ENCODE measurements at places on chromosomes 11 and 22.

DNA sequence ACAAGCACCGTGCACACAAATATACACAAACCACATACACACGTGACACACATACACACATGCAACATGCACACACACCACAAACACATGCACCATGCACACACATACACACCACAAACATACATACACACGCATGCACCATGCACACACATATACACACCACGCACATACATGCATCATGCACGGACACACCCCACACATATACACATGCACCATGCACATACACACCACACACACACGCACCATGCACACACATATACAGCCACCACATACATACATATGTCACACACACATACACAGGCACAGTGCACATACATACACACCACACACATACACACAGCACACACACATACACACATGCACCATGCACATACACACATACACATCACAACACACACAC, 12.7 kb upstream of the B4GALNT4 start:
- no peak for DNase-seq

- no peak for DNase-seq
These were observed 48.8 kb downstream of the ABTB2 start for GRCh38 chr11:34308913-34309585.

DNA sequence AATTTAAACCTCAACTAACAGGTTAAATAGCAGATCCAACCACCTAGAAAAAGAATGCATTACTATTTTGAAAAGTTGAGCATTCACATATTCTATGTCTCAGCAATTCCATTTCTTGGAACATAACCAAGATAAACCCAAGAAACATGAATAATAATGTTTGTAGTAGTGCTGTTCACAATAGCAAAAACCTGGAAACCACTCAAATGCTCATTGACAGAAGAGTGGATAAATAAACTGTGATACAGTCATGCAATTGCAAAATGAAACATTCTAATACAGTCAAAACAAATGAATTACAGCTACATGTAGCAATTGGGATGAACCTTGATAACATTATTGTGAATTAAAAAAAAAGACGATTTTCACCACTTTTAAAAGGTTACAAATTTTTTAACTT, 162.8 kb upstream of the TMEM45B start:
- DNase-seq, result no peak

DNA sequence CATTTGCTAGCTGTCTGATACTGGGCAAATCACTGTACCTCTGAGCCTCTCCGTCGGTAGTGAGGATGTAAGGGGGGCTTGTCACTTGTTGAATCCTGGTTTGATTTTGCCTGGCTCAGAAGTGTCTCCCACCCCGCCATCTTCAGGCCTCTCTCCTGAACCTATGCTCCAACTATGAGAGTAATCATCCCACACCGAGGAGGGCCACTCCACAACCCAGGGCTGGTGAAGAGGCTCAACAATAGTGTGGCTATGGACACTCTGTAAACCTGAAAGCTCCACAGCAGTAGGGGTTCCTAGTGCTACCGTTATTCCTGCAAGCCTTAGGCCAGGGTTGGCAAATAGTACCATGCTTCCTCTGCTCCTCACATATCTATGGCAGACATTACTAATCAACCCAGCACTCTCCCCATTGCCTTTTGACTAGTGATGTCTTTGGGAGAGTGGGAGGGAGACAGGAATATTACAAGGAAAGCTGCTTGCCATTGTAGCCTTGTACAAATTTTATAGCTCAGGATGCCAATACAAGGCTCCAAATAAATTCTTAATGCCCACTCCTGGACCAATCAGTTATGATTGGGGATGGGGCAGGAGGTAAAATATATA, 134.0 kb upstream of the TEAD1 start:
- DNase-seq, result no peak

GRCh38 chr22:23243006-23243573, 62.8 kb downstream of the BCR start:
- DNase-seq, result peak; percentile 45

- DNase-seq, result no peak
These were observed 61.0 kb downstream of the BMAL1 start for GRCh38 chr11:13338427-13339069.
